ENCODE measurements at places on chromosomes 5 and 9. TPM values are rescaled to one million over a fixed set of nuclear protein-coding genes. Genes with fewer than 3 reads are reported as not detected.

Gene PCYOX1L
- polyA plus RNA-seq: 17.7 TPM

Gene PRUNE2
- polyA plus RNA-seq: not detected

Gene C5orf58
- 0.84 TPM for polyA plus RNA-seq

Gene GBGT1
- polyA plus RNA-seq: not detected

Gene KCNIP1
- not detected for polyA plus RNA-seq

Gene SPATA31E1
- polyA plus RNA-seq: not detected

Gene HK3
- polyA plus RNA-seq: 0.09 TPM

Gene IL5
- not detected for polyA plus RNA-seq

Gene RNF183
- not detected for polyA plus RNA-seq

Gene SAPCD2
- polyA plus RNA-seq: 0.62 TPM

Gene OCLN
- polyA plus RNA-seq: not detected

Gene ABLIM3
- 0.29 TPM for polyA plus RNA-seq

Gene ANXA1
- polyA plus RNA-seq: 55.0 TPM

Gene C9
- polyA plus RNA-seq: not detected

Gene C8G
- polyA plus RNA-seq: not detected

Gene TMEM174
- polyA plus RNA-seq: not detected

Gene DNAJC25
- 3.0 TPM for polyA plus RNA-seq

Gene MARCOL
- polyA plus RNA-seq: not detected

Gene SPATA31C1
- not detected for polyA plus RNA-seq

Gene FGF18
- not detected for polyA plus RNA-seq

Gene CLTA
- 163 TPM for polyA plus RNA-seq

Gene NOP16
- 41.1 TPM for polyA plus RNA-seq

Gene AHRR
- 0.52 TPM for polyA plus RNA-seq

Gene ERBIN
- polyA plus RNA-seq: 58.2 TPM

Gene PCDHGB1
- polyA plus RNA-seq: not detected

Gene ZER1
- polyA plus RNA-seq: 38.1 TPM

Gene CDC25C
- polyA plus RNA-seq: 0.64 TPM

Gene RAB3C
- polyA plus RNA-seq: not detected

Gene MLANA
- polyA plus RNA-seq: 0.14 TPM

Gene GDA
- polyA plus RNA-seq: not detected

Gene RIGI
- 21.5 TPM for polyA plus RNA-seq

Gene CDC14B
- 17.7 TPM for polyA plus RNA-seq

Gene OR1Q1
- polyA plus RNA-seq: not detected

Gene OLFML2A
- polyA plus RNA-seq: not detected

Gene LRRC19
- polyA plus RNA-seq: not detected

Gene PKD2L2
- polyA plus RNA-seq: 0.60 TPM

Gene GABRA1
- polyA plus RNA-seq: not detected

Gene AFF4
- polyA plus RNA-seq: 20.8 TPM

Gene PPIC
- not detected for polyA plus RNA-seq

Gene FRRS1L
- polyA plus RNA-seq: not detected

Gene ROPN1L
- polyA plus RNA-seq: 14.4 TPM

Gene DTWD2
- 0.88 TPM for polyA plus RNA-seq

Gene FOXD4L4
- polyA plus RNA-seq: not detected

Gene REEP2
- not detected for polyA plus RNA-seq

Gene PCDHA1
- not detected for polyA plus RNA-seq

Data from CD4-positive, CD25-positive, alpha-beta regulatory T cell (primary cell).